ENCODE measurements at places on chromosomes 1 and 21.

DNA sequence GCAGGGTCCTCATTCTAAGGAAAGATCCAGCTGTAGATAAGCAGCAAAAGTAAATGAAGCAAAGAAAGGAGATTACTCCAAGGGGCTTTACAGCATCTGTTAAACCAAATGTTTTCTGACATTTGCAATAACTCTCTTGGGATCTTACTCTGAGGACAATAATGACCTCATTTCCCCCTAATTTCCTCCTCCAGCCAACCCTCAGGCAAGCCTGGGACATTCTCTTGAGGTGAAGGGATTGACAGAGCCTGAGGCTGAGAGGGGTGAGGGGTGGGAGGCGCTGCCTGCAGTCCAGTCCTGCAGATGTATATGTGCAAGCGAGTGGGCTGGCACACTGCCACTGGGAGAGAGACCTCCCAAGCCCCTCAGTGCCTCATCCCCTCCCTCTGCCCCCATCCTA lies 40.5 kb upstream of the NEK2 start:
- DNase-seq: no peak

GRCh38 chr1:155177192-155177917 lies 3.7 kb downstream of the TRIM46 start:
- no peak for DNase-seq

GRCh38 chr1:220300442-220301121 lies 28.3 kb upstream of the RAB3GAP2 start:
- no peak for DNase-seq

DNA sequence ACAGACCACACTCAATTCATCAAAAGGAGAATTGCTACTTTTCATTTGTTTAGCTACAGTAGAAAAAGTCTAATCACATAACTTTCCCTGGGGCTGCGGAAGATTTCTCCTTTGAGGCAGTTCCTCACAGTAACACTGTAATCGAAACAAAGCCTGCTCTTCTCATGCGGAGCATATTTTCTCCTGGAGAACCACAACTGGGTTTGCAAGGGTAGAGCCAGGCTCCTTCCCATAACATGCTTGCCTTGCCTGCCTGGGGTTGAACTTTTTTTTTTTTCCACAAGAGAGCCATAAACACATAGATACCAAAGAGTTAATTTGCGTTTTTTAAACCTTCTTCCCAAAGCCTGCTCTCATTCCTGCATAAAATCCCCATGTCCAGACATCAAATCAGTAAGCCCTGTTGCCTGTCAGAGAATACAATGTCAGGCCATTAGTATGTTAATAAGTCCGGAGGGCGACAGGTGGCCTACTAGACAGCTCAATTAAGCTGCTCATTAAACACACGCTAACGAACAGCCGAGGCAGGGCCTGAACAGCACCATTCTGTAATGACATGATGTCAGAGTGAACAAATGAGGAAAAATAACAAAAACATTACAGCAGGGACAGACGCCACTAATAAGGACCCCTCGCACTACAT lies 107.1 kb upstream of the OLIG2 start:
- DNase-seq: no peak

DNA sequence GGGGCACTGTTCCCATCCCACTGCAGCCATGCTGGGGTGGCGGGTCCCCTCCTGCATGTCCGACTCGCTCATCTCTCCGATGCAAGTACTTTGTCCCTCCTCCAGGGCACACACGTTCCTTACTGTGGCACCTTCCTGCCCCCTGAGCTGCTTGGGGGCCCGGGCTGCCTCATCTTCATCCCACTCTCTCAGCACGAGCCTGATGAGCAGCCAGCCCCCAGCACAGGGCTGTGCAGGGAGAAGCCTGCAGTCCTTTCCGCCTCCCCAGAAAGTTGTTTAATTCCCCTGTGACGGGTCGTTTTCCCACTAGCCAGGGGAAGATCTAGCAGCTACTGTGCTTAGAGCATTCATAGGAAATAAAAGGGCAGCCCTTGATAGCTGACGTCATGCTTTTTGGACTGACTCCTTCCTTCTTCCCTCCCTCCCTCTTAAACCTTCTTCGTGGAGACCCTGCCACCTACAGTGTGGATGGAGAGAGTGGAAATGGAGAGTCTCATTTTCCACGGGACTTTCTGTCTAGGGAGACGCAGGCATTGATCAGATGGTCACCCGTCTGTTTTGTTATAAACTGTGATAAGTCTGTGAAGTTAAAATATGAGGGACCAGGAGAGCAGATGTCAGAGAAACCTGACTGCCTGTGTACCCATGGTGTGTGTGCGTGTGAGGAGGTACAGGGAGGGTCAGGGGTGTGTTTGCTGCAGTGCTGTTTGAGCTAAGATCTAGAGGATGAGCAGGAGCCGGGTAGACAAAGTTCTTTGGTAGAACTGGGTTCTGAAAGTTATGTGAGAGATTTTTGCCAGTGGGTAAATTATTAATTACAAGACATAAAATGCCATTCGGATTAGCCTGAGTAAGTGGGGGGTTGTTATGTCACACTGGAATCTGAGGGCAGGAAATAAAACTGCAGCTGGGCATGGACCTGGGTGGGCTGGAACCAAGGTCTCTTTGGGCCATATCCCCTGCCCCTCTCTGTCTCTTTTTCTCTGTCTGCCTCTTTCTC lies 34.3 kb downstream of the GPR137B start:
- no peak for DNase-seq

Data from GM12878 (cell line).